Vagina (tissue), 2 donors: ENCODE measurements at places on chromosomes 7 and 10. TPM values are rescaled to one million over a fixed set of nuclear protein-coding genes. Genes with fewer than 3 reads are reported as not detected.
A peak's percentile ranks its signal among the peaks of the same experiment; 100 is the strongest.

- H3K27ac ChIP-seq, result no peak overlapping the region
- peak; percentile 52 for DNase-seq
- H3K36me3 ChIP-seq, result no peaks in the 10 kb centered on the region
- H3K27me3 ChIP-seq, result no peaks in the 10 kb centered on the region
- peaks cover 8% of the 10 kb centered on the region for H3K4me1 ChIP-seq
Observed at GRCh38 chr10:131179361-131179760, 132.2 kb downstream of the TCERG1L start.

DNA sequence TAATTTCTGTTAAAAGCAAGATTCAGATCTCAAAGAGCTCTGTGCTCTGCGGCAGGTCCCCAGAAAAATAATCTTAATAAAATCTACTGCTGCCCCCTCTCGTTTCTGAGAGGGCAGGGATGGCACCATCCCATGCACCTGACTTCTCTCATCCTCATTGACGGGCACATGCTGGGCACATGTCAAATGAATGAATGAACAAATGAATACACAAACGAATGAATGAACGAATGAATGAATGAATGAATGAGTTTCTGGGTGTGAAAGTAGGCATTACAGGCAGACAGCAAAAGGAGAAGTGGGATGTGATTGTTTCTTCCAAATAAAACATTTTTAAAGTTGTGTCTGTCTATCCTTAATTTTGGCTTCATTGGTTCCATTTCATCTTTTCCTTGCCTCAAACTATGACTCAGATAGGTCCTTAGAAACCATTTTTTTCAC is 398.1 kb upstream of the PRKCQ start:
- H3K4me3 ChIP-seq, result no peak overlapping the region
- no peak overlapping the region for H3K27ac ChIP-seq
- no peaks in the 10 kb centered on the region for H3K27me3 ChIP-seq
- no peak for DNase-seq

GRCh38 chr10:85149766-85150165 is 821.4 kb downstream of the CCSER2 start:
- H3K4me3 ChIP-seq, result no peak overlapping the region
- H3K27ac ChIP-seq, result no peak overlapping the region
- no peak for DNase-seq
- no peaks in the 10 kb centered on the region for H3K27me3 ChIP-seq
- no peaks in the 10 kb centered on the region for H3K36me3 ChIP-seq

GRCh38 chr7:102024005-102024768 is 206.8 kb downstream of the CUX1 start:
- H3K27me3 ChIP-seq, result no peaks in the 10 kb centered on the region
- H3K4me1 ChIP-seq, result no peaks in the 10 kb centered on the region

Gene CYP3A4
- total RNA-seq, result not detected

Gene CCDC172
- total RNA-seq, result not detected

Gene FEZF1
- total RNA-seq, result not detected

Gene MDH2
- 81.8 TPM for total RNA-seq
